Activated naive CD4-positive, alpha-beta T cell treated with anti-CD3 and anti-CD28 coated beads for 36 hours (primary cell): ENCODE measurements at places on chromosomes 7 and 10.

DNA sequence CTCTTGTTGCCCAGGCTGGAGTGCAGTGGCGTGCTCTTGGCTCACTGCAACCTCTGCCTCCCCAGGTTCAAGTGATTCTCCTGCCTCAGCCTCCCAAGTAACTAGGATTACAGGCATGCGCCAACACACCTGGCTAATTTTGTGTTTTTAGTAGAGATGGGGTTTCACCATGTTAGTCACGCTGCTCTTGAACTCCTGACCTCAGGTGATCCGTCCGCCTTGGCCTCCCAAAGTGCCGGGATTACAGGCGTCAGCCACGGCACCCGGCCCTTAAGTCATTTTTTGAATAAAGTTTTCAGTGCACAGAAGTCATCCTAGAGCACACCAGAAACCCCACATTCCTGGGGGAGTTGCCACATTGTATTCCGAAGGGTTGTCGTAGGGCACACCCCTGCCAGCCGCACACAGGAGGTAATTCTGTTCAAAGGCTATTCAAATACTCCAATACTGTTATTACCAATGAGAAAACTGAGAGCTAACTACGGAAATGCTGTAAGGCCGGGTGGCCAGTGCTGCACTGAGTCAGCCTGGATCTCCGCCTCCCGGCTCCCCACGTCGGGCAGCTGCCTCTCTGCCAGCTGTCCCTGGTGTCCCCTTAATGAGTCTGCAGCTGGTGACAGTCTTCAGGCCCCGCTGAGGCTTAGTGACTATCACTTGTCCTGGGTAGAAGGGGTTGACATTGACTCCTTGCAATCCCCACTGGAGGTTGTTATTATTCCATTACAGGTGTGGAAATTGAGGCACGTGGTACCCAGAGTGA, 8.6 kb upstream of the RFC2 start:
- no peak for DNase-seq
- H3K4me1 ChIP-seq = no peaks in the 10 kb centered on the region
- no peaks in the 10 kb centered on the region for H3K36me3 ChIP-seq
- H3K27me3 ChIP-seq = no peaks in the 10 kb centered on the region
- H3K27ac ChIP-seq = no peak overlapping the region

GRCh38 chr10:47361293-47361692, 13.1 kb downstream of the RBP3 start:
- H3K4me3 ChIP-seq = no peak overlapping the region
- no peaks in the 10 kb centered on the region for H3K36me3 ChIP-seq
- H3K27ac ChIP-seq = no peak overlapping the region
- DNase-seq = peak; percentile 57
- H3K27me3 ChIP-seq = no peaks in the 10 kb centered on the region

- peaks cover 3% of the 10 kb centered on the region for H3K27me3 ChIP-seq
- H3K4me1 ChIP-seq = no peaks in the 10 kb centered on the region
- no peak for DNase-seq
These were observed 32.4 kb downstream of the BLNK start for GRCh38 chr10:96238646-96239623.

- H3K27me3 ChIP-seq = peaks cover 11% of the 10 kb centered on the region
- no peak overlapping the region for H3K4me3 ChIP-seq
- DNase-seq = no peak
These were observed 3.8 kb upstream of the MRC1 start for GRCh38 chr10:17805330-17805729.

GRCh38 chr7:27640884-27641574, 21.7 kb downstream of the HIBADH start:
- no peaks in the 10 kb centered on the region for H3K27me3 ChIP-seq
- no peak for DNase-seq
- no peak overlapping the region for H3K27ac ChIP-seq
- peaks cover 23% of the 10 kb centered on the region for H3K4me1 ChIP-seq

- peak; percentile 81 for DNase-seq
- peak overlapping the region; percentile 35 for H3K4me3 ChIP-seq
- H3K36me3 ChIP-seq = peaks cover 6% of the 10 kb centered on the region
- peaks cover 28% of the 10 kb centered on the region for H3K4me1 ChIP-seq
- H3K27ac ChIP-seq = peak overlapping the region; percentile 85
These were observed 104.6 kb downstream of the HIPK2 start for GRCh38 chr7:139673230-139673629.

GRCh38 chr7:55023841-55024505, 5.2 kb downstream of the EGFR start:
- no peak overlapping the region for H3K4me3 ChIP-seq
- peaks cover 34% of the 10 kb centered on the region for H3K27me3 ChIP-seq
- H3K4me1 ChIP-seq = no peaks in the 10 kb centered on the region
- H3K27ac ChIP-seq = no peak overlapping the region
- no peak for DNase-seq

GRCh38 chr7:102889851-102890250, 22.9 kb upstream of the LRRC17 start:
- no peaks in the 10 kb centered on the region for H3K36me3 ChIP-seq
- H3K27ac ChIP-seq = no peak overlapping the region
- DNase-seq = no peak
- no peak overlapping the region for H3K4me3 ChIP-seq

GRCh38 chr7:44279286-44279685, 46.1 kb downstream of the CAMK2B start:
- H3K27ac ChIP-seq = no peak overlapping the region
- no peaks in the 10 kb centered on the region for H3K27me3 ChIP-seq
- H3K4me1 ChIP-seq = no peaks in the 10 kb centered on the region
- H3K36me3 ChIP-seq = no peaks in the 10 kb centered on the region
- no peak overlapping the region for H3K4me3 ChIP-seq
- DNase-seq = peak; percentile 2

GRCh38 chr10:17138460-17139042, 8.9 kb upstream of the CUBN start:
- H3K4me3 ChIP-seq = no peak overlapping the region
- peaks cover 11% of the 10 kb centered on the region for H3K4me1 ChIP-seq
- no peak for DNase-seq
- H3K36me3 ChIP-seq = peaks cover 4% of the 10 kb centered on the region
- H3K27me3 ChIP-seq = no peaks in the 10 kb centered on the region

GRCh38 chr10:107269626-107270025, 105.1 kb upstream of the SORCS1 start:
- H3K27me3 ChIP-seq = no peaks in the 10 kb centered on the region
- no peak overlapping the region for H3K4me3 ChIP-seq
- H3K4me1 ChIP-seq = no peaks in the 10 kb centered on the region
- H3K36me3 ChIP-seq = no peaks in the 10 kb centered on the region
- H3K27ac ChIP-seq = no peak overlapping the region
- no peak for DNase-seq

DNA sequence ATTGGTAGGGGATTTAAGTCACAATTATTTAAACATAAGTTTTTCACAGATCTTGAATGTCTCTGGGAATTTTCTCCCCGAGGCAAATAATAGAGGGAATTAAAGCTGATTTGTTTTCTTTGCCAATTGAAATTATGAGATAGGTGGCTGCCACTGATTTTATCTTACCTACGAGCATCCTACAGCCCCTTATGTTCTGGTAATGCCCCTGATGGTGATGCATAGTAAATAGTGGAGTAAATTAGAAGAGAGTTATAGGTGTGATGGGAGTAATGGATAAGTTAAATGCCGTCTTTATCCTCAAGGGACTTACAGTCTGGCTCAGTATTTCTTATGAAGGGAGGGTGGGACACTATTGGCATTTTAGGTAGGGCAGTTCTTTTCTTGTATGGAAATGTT, 58.1 kb downstream of the HDAC9 start:
- H3K27ac ChIP-seq = no peak overlapping the region
- no peak overlapping the region for H3K4me3 ChIP-seq

DNA sequence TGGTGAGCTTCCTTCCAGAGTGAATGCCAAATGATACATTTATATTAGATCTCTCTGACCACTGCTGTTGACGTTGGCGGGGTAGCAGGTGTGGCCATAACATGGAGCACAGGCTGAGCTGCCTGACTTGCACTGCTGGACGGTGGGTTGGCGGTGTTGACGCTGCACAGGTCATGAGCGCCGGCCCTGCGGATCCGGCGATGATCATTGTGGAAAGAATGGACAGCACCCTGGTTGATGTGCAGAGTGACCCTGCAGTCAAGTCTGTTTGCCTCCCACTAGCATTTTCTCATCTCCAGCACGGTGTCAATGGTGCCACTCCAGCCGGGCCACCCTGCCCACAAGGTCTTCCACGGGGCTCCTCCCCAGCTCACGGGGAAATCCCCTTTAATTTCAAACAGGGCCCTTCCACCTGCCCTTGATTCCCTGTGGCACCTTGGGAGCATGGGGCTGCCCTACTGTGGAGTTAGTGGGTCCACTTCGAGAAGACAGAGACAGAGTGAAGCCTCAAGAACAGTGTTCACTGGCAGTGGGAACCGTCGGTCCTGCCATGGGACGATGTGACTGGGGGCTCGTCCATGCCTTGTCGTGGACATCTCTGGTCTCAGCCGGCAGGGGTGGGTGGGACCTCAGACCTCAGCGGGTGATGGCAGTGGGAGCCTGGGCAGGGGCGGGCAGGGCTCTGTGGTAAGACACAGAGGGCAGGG, 613.5 kb downstream of the PTPRN2 start:
- no peaks in the 10 kb centered on the region for H3K27me3 ChIP-seq
- H3K27ac ChIP-seq = no peak overlapping the region
- no peak for DNase-seq
- H3K4me3 ChIP-seq = no peak overlapping the region

DNA sequence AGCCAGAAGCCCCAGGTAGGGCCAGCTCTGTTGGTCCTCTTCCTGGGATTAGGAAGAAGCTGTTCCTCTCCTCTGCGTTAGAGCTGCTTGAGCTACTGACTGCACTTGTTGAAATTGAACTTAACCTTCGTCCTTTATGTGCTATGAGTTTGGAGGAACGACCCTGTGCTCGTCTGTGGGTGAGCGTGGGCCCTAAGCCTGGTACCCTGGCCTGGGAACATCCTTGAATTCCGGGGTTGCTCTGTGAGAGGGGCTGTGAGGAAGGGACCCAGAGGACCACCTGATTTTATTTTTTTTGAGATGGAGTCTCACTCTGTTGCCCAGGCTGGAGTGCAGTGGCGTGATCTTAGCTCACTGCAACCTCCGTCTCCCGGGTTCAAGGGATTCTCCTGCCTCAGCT, 447.2 kb upstream of the FOXK1 start:
- no peaks in the 10 kb centered on the region for H3K36me3 ChIP-seq
- no peak overlapping the region for H3K4me3 ChIP-seq
- DNase-seq = no peak

DNA sequence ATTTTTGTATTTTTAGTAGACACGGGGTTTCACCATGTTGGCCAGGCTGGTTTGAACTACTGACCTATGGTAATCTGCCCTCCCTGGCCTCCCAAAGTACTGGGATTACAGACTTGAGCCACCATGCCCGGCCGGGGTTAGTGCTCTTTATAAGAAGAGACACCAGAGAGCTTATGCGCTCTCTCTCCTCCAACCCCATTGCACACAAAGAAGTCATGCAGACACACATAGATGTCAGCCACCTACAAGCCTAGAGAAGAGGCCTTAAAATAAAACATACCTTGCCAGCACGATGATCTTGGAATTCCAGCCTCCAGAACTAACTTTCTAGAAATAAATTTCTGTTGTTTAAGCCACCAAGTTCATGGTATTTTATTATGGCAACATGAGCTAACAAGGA, 10.0 kb upstream of the FAM53B start:
- H3K4me1 ChIP-seq = peaks cover 4% of the 10 kb centered on the region
- H3K36me3 ChIP-seq = peaks cover 10% of the 10 kb centered on the region
- H3K27ac ChIP-seq = no peak overlapping the region

DNA sequence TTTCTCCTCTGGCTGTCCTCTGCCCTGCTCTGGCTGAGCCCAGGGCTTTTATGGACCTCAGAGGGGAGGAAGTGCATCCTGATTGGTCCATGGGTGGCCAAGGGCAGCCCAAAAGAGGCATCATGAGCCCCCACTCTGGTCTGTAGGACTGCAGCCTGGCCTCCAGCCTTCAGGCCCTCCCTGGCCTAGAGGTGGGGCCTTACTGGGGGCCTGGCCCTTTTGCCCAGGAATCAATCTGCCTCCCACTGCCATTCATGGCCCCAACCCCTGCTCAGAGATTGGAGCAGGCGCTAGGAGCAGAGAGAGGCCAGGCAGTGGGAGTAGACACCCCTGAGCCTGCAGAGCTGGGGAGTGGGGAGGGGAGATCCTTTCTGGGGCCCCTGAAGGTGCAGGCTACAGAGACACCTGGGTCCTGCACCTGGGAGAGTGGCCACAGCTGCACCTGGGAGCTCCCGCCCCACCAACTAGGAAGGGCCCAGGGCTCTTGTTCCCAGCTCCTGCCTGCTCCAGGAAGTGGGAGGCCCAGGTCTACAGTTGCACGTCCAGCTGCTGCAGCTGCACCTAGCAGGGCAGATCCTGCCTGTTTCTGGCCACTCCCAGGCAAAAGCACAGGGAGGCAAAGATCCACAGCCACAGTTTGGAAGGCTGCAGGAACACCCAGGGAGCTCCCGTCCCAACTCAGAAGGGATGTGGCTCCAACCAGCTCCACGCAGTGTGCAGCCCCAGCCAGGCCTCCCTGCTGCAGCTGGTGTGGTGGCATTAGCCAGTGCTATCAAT, 6.4 kb upstream of the DYNC2I1 start:
- peaks cover 19% of the 10 kb centered on the region for H3K4me1 ChIP-seq
- H3K4me3 ChIP-seq = no peak overlapping the region
- no peak overlapping the region for H3K27ac ChIP-seq
- DNase-seq = no peak
- peaks cover 2% of the 10 kb centered on the region for H3K36me3 ChIP-seq

DNA sequence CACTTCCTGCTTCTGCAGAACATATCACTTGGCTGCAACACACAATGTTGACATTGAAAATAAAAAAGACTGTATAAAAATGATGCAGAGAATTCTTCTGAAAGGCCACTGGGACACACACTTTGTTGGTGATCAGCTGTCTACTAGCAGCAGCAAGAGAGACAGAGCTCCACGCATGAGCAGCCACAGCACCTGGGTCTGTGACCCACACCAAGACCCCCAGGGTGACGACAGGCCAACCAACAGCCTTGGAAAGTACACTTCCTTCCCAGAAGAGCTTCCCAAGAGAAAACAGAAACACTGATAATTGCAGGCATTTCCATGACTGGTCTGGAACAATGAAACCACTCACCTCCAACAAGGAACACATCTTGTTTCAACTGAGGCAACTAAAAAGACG, 239.0 kb downstream of the DIP2C start:
- peak overlapping the region; percentile 64 for H3K27ac ChIP-seq
- peaks cover 61% of the 10 kb centered on the region for H3K4me1 ChIP-seq
- H3K27me3 ChIP-seq = no peaks in the 10 kb centered on the region

GRCh38 chr10:104121485-104122224, at the start of gene SFR1:
Gene SFR1 (plus strand): TSS chr10:104122171. CDS start chr10:104122184, 13 bp downstream.
- DNase-seq = peak; percentile 99
- H3K4me1 ChIP-seq = peaks cover 38% of the 10 kb centered on the region
- H3K27ac ChIP-seq = peak within 1 kb of the TSS; percentile 97
- H3K4me3 ChIP-seq = peak within 1 kb of the TSS; percentile 90
